Central memory CD4-positive, alpha-beta T cell (primary cell): ENCODE measurements at places on chromosomes 12 and 14.

DNA sequence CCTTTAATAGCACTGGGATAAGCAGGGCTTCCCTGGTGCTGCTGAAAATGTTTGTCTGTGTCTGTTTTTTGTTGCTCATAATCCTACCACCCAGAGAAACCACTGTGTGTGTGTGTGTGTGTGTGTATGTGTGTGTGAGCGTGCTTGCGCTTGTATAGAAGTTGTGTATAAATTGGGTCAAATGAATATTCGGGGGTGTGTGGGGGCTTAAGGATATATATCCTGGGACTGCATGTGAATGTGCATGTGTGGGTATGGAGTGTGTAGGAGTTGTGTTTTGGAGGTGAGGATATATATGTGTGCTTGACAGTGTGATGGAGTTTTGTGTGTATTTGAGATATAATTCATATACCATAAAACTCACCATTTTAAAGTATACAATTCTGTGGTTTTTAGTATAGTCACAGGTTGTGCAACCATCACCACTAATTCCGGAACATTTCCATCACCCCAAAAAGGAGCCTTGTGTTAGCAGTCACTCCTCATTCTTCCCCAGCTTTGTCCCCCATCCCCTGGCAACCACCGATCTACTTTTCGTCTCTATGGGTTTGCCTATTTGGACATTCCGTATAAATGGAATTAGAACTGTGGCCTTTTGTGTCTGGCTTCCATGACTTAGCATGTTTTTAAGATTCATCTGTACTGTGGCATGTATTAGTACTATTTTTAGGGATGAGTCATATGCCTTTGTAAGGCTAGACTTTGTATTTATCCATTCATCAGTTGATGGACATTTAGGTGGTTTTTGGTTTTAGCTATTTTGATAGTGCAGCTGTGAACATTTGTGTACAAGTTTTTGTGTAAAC lies 25.6 kb downstream of the TCTN1 start:
- DNase-seq, result no peak

DNA sequence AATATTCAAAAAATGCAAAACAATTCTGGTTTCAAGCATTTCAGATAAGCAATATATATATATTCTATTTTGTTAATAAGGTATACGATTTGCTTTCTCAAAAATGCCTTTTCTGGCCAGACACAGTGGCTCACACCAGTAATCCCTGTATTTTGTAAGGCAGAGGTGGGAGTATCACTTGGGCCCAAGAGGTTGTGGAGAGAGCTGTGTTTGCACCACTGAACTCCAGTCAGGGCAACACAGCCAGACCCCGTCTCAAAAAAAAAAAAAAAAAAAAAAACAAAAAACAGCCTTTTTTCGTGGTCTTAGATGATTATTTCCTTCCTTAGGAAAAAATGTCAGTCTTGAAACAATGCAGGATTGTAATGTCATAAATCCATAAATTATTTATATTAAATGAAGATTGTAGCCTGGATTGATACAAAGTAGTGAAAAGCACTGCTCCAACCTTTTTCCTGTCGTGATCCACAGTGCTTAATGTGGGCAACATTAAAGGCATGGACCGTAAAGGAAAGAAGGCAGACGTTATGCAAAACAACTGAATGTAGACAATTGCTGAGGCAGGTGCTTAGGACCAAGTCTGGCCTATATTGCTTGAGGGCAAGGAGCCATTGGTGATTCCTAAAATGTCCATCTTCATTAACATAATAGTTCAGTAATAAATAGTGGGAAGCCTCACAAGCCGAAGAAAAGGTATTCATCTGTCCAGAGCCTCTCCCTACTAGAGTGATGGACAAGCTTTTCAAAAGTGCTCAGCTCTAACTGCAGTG lies 36.8 kb downstream of the RAD52 start:
- DNase-seq, result no peak

- no peak for DNase-seq
Observed at GRCh38 chr14:29529418-29529817, 398.2 kb downstream of the PRKD1 start.

DNA sequence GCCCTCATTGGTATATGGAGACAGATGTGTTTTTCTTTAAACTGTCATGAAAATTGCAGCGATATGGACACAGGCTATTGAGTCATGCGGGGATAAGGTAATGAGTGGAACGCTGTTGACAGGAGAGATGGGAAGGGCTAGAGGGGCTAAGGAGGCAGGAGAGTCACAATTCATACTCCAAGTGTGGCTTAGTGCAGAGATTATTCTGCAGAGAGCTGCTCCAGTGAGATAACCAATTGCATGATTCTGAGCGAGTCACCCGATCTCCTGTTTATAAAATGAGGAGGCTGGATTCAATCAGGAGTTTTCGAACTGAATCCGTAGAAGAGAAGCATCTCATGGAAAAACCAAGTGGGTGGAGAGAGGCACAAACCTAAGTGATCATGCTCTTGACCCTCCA lies 106.4 kb upstream of the PLEKHG7 start:
- DNase-seq, result no peak

DNA sequence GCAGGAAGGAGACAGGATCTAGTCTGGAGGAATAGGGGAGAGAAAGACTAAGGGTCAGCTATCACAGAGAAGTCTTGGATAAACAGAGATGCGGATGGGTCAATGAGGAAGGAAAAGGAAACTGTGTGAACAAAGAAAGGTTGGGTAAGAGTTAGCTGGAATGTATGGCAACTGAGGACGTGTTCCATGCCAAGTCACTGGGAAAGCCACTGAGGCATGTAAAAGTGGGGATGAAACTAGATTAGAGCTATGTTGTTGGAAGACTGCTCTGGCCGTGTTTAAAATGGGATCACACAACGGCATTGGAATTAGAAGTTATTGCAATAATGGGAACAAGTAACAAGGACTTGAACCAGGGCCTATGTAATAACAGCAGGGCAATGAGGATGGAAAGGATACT lies 3.9 kb upstream of the NR2C1 start:
- no peak for DNase-seq

DNA sequence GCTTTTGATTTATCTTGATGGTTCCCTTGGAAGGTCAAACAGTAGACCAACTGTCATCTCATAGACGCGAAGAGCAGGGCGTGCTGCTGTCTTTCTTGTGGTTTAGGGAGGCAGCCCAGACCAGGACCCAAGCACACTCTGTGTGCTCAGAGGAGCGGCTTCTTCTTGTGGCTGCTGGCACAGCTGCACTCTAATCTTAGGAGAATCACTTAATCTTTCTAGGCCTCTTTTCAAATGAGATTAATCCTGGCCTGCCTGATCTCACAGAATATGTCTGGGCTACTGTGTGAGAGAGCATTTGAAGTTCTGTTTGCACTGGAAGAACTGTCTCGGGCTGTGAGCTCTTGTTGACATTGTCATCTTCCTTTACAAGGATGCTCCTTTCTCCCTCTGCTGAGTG lies 60.0 kb upstream of the TRAF3 start:
- no peak for DNase-seq

DNA sequence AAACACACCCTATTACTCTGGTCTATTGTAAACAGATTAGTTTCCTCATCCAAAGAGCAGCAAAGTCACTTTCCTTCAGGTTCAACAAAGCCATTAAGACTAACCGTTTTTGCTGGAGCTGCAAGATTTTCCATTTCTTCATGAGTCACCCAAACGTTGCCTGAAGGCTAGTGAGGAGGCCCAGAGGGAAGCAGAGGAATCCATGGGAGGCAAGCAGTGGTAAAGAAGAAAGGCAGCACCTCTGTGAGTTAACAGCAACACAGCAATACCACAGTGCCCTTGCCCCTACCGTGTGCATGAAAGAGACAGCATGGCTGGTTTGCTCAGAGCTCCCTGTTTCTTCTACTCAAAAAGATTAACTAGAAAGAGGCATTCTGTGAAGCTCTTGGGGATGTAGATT lies 206.3 kb downstream of the ACSS3 start:
- DNase-seq, result no peak

DNA sequence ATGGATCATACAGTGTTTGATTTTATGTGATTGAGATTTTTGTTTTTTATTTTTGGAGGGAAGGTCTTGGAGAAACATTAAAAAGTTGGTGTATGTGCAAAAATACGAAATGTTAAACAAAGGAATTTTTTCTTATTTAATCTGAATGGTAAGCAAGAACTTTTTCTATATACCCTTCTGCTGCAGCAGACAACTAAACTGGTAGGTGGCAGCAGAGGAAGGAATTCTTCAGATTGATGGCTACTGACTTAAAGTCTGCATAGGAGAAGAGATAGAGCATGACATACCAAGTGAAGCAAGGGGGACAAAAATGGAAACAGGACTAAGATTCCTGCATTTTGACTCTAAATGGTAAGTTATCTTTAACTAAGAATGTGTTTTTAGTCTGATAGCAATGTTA lies 42.0 kb upstream of the A2ML1 start:
- DNase-seq, result no peak

DNA sequence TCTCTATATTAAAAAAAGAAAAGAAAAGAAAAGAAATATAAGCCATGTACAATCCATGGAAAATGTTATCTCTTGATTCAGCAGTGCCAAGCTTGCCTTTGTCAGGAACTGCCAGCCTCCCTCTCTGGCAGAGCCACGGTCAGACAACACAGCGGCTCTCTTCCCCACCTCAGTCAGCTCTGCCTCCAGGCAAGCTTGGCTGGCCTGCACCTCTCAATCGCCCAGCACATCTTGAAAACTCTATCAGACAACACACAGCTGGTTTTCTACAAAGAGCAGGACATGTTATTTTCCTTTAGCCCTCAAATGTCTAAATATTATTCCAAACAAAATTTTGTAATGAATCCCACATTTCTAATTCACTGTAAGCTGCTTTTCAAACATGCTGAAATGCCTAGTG lies 20.0 kb upstream of the GCH1 start:
- DNase-seq, result no peak

GRCh38 chr14:104442107-104442551 lies 137.4 kb upstream of the C14orf180 start:
- DNase-seq, result no peak

- DNase-seq, result no peak
Observed at GRCh38 chr14:66752109-66752508, 244.2 kb downstream of the GPHN start.

GRCh38 chr14:89750281-89750755 lies 204.2 kb downstream of the EFCAB11 start:
- DNase-seq, result no peak

DNA sequence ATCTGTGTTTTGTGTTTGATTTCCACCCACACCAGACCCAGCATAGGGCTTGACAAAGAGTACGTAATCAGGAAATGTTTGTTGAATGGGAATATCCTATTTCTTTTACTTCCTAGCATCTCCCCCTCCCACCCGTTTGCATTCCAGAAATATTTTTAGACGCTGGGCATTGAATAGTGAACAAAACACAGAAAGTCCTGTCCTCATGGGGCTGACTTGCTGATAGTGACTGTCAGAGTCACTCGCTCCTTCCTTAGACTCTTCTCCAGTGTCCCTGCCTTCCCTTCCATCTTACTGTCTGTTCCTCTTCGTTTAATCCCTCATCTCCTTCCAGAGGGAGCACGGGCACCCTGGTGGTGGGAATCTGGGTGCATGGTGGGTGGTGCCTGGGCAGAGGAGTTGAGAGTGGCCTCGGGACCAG lies 53.6 kb downstream of the SLC25A47 start:
- DNase-seq, result no peak

DNA sequence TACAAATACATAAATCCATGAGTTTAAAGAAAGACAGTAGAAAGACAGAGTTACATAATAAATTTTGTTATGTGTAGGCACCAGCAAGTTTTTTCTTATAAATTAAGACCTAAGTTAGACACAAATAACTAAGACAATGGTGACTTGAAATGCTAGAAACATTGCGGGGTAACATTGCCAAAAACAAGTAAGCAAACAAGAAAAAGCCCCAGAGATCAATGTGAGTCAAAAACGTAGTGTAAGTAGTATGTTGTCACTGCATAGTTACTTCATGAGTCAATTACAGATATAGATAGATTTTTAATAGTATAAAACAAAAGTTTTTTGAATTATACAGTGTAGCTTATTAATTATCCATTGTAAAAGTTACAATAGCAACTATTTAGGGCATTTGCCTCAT lies 83.4 kb downstream of the CNTN1 start:
- DNase-seq, result no peak

GRCh38 chr12:103783744-103784664 lies 57.0 kb downstream of the NT5DC3 start:
- no peak for DNase-seq

DNA sequence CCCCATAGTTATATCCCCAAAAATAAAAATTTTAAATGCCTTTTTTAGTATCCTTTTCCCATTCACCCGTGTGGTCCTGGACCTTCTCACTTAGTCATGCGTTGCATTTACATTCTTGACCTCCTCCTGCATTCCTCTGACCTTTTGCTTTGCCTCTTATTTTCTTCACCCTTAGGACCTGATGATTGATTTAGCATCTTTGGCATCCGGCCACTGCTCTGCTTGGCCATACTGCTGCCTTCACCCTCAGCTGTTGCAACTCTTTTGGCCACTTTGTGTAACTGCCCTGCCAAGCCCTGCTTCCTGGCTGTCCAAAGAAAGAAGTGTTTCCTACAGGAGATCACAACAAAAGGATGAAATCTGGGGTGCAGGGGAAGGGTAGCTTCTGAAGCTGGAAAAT lies 48.8 kb upstream of the SLC38A4 start:
- DNase-seq, result no peak

DNA sequence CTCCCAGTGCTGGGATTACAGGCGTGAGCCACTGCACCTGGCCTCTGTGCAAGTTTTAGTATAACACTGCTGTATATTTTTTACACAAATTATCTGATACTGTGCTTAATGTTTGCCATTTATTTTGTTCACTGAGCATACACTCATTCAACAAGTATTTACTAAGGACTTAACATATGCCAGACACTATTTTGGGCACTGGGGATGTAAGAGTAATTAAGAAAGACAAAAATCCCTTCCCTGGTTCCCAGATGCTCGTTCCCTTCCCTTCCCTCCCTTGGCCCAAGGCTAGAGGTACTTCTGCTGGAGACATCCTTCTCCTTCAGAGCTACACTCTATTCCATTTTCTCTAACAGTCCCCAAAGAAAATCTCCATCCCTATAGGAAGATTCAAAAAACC lies 12.5 kb downstream of the CIT start:
- no peak for DNase-seq

GRCh38 chr14:22570132-22570949 lies 18.7 kb downstream of the DAD1 start:
- peak; percentile 97 for DNase-seq

DNA sequence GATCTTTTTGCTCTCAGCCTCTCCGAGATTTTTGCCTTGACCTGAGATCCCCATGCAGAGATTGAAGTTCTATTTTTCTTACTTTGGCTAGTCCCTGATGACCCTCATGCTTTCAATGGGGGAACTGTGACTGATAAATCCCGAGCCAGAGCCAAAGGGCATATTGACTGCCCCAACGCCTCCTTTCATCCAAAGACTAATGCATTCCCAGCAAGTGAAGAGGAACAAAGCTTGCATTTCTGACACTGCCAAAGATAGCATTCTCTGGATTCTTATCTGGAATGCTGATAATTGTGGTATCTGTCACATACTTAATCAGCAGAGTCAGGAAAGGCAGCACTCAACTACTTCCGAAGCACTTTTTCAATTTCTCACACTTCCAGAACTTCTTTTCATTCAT lies 152.3 kb upstream of the EGLN3 start:
- DNase-seq, result no peak

DNA sequence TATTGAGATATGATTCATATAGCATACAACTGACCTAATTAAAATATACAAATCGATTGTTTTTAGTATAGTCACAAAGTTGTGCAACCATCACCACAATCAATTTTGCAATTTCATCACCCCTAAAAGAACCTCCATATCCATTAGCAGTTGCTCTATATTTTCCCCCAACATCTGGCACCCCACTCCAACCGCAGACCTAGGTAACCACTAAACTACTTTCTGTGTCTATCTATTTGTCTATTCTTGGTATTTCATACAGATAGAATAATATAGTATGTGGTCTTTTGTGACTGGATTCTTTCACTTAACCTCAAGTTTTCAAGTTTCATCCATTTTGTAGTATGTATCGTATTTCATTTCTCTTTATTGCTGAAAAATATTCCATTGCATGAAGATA lies 126.0 kb upstream of the CRY1 start:
- no peak for DNase-seq
